ENCODE measurements at places on chromosomes 4 and X. TPM values are rescaled to one million over a fixed set of nuclear protein-coding genes. Genes with fewer than 3 reads are reported as not detected.
A peak's percentile ranks its signal among the peaks of the same experiment; 100 is the strongest.

Gene MAGEA11
- total RNA-seq: not detected

- DNase-seq: no peak
These were observed 117.0 kb downstream of the RNF150 start for GRCh38 chr4:141016117-141016798.

- no peak for DNase-seq
These were observed 30.0 kb downstream of the OTUD6A start for GRCh38 chrX:70092247-70092646.

- no peak for DNase-seq
These were observed 18.0 kb downstream of the AIFM1 start for GRCh38 chrX:130147631-130148030.

Gene CA5B
- 7.0 TPM for total RNA-seq

DNA sequence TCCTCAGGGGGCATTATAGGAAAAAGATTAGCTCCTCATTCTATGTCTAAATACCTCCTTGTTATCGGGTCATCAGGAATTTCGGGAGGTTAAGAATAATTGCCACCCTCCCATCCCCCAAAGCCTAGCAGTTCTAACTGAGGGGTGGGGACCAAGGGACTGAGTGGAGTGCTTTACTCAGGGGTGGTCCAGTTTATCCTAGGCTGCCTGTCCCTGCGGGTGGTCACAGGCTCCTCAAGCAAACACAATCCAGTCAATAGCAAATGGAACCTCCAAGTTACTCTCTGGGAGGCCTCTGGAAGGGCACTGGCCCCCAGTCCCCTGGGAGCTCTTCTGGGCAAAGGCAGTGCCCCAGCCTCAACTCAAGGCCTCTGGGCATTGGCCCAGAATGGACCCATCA, 6.7 kb downstream of the ELF4 start:
- no peak for DNase-seq

Gene CTAG1B
- not detected for total RNA-seq

GRCh38 chr4:1175635-1176229, 3.3 kb upstream of the SPON2 start:
- no peak for DNase-seq

Gene IL21
- 53.1 TPM for total RNA-seq

DNA sequence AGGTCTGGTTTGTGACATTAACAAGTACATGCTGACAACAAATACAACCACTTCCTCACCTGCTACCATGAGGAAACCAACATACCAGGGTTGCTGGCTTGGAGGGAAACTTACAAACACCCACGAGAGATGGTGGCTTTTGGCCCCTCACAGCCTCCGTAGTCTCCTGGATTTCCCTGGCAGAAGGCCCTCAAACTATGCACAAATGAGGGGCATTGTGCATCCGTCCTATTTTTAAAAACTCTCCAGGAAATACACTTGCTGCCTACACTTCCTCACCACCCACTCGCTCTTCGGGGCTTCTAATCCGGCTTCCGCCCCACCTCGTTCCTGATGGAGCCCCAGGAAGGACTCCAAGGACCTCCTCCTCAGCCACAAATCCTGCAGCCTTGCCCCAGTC, 355.0 kb upstream of the GATB start:
- DNase-seq: peak; percentile 65

DNA sequence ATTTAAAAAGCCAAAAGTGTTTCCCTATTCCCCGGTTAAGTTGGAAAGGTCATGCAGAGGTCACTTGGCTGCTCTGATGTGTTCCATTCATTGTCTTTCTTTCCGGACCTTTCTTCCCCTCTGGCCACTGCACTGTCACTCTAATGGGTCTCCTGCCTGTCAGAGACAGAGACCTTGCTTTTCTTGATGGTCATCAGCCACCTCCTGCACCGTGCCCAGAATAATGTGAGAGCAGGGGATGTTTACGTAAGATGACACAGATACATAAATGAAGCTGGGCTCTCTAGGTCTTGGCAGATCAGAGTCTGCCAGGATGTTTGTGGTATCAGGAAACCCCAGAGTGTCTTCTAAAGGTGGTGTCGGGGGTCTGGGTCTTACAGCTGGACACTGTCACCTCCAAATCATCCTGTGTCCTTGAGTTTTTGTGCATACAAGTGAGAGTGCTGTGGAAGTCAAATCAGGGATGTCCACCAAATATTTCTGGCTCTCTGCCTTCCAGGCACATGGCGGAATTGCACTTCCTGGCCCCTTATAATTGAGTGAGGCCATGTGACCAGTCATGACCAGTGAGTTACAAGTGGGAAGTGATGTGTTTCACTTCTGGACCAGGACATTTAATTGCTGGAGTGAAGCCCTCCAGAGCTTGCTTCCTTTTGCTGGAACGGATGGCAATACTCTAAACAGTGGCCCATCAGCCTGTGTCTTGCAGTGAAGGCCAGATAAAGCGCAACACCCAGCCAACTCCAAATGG, 130.6 kb upstream of the ATP6AP2 start:
- DNase-seq: no peak

DNA sequence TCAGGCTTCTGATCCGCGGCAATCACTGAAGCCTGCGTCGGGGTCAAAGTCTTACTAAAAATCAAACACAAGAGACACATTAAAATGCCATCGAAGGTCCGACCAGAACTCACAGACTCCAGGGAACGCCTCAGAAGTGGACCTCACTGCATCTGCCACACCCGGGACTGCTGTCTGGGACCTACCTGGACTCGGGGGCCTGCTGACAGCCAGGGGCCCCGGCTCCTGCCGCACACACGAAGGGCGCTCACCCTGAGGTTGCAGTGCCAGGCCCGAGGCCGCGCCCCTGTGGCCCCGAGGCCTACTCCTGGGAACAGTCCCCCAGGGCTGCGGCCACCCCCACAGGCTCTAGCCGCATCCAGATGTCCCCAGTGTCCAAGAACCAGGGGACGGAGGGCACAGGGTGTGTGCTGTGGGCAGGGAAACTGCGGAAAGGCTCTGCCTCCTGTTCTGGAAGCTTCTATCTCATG, 7.4 kb downstream of the CTBP1 start:
- DNase-seq: no peak

Gene PROM1
- total RNA-seq: 0.10 TPM

DNA sequence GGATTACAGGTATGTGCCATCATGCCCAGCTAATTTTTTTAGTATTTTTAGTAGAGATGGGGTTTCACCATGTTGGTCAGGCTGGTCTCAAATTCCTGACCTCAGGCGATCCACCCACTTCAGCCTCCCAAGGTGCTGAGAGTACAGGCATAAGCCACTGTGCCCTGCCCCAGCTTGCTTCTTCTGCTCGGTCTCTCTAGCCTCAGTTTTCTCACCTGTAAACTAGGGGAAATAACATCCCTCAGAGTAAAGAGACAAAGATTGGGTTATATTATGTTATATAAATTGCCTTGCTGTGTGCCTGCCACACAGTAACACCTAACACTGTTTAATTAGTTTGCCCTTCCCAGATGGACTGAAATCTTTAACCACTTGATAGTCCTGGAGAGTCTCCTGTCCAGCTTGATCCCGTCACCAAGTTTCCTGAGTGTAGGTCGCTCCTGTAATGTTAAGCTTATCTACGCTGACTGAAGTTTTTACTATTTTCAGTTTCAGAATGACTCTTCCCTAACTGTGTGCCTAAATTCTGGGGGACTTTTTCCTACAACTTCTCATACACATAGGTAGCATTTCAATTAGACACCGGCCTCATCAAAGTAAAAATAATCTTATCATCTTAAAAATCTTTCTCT, 412.7 kb upstream of the TENM3 start:
- DNase-seq: no peak

Gene VCX2
- not detected for total RNA-seq

GRCh38 chrX:88612870-88613329, 134.1 kb upstream of the CPXCR1 start:
- DNase-seq: no peak

Gene MTM1
- total RNA-seq: 17.8 TPM

- DNase-seq: no peak
These were observed 44.4 kb downstream of the RBM47 start for GRCh38 chr4:40585201-40585799.

Gene FAAH2
- total RNA-seq: 9.6 TPM

- DNase-seq: peak; percentile 4
These were observed 133.6 kb upstream of the ARHGEF9 start for GRCh38 chrX:63918611-63919010.

Gene DCLK2
- total RNA-seq: not detected

DNA sequence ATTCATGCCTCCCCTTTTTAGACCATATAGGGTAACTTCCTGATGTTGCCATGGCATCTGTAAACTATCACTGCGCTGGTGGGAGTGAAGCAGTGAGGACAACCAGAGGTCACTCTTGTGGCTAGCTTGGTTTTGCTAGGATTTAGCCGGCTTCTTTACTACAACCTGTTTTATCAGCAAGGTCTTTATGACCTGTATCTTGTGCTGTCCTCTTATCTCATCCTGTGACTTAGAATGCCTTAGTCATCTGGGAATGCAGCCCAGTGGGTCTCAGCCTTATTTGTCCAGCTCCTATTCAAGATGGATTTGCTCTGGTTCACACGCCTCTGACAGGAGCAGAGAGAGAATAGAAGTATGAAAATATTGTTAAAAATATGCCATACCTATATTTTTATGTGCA, 355.7 kb downstream of the ADGRL3 start:
- no peak for DNase-seq

DNA sequence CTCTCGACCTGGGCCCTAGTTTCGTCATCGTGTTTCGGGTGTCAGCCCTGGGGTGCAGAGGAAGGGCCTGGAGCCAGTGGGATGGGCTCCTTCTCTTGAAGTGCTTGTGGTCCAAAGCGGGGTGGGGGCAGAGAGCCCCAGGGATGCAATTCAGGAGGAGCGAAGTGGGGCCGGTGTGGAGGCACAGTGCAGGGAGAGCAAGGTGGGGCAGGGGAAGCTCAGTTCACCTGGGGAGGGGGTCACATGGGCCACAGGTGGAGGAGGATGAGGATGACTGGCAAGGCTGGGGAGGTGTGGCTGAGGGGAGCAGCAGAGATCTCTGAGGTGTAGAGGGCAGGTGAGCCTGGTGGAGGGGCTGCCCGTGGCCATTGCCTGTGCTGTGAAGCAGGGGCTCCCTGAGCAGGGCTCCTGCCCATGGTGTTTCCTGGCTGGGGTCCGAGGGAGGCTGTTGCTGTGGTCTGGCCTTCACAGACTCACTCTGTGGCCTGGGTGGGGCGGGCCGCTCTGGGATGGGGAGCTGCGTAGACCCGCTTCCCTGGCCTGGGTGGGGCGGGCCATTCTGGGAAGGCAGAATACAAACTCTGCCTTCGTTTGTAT, 6.9 kb downstream of the SORCS2 start:
- no peak for DNase-seq

All from activated naive CD4-positive, alpha-beta T cell treated with anti-CD3 and anti-CD28 coated beads for 36 hours (primary cell).